ENCODE measurements at places on chromosomes 3 and 15.

DNA sequence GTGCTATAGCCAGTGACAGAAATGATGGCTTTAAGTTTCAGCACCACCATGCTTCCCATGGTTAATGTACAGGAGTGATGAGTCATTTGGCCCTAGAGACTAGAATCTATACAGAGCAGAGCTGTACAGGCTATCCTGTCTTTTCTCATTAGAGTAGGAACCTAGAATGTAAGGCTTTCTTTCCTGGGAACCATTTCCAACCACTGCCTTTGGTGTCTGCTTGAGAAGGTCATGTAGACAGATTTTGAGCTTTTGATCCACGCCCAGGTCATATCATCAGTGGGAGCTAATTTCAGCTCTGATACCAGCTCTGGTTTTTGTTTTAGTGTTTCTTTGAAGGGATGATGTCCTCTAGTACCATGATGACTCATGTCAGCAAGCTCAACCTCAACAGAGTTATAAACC is 543.1 kb downstream of the NTRK3 start:
- no peak for DNase-seq

DNA sequence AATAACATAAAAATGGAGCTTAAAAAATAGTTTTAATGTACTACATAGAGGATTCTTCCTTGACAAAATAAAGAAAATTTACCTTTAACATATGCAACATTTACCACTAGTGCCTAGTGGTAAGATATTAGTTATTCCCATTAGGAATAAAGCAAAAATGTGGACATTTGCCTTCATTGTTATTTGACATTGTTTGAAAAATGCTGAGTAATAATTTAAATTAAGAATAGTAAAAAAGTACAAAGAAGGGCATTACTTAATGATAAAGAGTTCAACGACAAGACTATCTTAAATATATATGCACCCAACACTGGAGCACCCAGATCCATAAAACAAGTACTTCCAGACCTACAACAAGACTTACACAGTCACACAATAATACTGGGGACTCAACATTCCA is 125.7 kb downstream of the POLR2M start:
- no peak for DNase-seq

- no peak for DNase-seq
These were observed 48.4 kb downstream of the SGO1 start for GRCh38 chr3:20137647-20138046.

- no peak for DNase-seq
These were observed 8.1 kb downstream of the COMMD2 start for GRCh38 chr3:149744151-149744550.

DNA sequence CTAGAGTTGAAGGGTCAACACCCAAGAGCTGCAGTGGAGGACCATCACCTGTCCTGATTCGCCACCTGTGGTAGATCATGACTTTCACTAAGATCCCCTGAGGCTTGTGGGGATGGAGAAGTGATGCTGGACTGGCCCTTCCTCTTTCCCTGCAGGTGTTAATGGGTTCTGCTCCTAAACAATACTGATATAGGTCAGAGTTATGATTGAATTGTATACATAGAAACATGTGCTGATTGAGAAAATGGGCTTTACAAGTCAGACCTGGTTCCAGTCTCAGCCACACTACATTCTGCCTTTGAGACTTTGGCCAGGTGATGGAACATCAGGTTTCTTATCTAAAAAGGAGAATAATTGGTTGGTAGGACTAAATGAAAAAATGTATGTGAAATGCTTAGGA is 418.9 kb upstream of the TPRG1 start:
- no peak for DNase-seq

GRCh38 chr3:147797095-147797494 is 387.9 kb downstream of the ZIC1 start:
- DNase-seq: no peak

DNA sequence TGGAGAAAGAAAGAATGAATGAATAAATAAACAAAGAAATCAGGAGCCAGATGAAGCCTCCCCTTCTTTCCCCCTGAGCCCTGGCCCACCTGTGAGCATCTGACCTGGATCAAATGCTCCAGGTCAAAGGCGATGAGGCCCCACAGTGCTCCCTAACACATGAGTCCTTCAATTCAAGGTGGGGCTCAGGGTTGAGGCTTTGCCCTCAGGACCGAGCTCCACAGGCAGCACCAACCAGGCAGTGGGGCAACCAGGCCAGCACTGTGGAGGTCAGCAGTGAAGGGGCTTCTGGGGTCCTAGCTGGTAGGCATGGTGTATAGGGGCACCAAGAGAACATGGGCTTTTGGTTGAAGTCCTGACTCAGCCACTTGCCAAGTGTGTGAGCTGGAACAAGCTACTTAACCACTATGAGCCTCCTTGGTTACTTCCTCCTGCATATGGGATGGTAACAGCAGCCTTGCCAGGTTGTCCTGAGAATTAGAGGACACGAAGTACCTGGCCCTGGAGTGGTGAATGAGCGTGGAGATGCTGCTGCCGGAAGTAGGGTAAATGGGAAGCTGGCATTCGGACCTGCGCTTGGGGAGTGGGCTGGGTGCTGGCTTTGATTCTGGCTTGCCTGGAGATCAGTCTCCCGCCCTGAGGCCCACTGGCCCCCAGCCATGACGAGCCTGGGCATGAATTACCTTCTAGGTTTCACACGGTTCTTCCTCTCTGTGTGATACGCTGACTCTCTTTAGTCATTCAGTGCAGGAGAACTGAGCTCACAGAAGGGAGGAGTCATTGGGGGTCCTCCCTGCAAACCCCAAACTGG is 10.0 kb upstream of the PAQR5 start:
- DNase-seq: no peak

DNA sequence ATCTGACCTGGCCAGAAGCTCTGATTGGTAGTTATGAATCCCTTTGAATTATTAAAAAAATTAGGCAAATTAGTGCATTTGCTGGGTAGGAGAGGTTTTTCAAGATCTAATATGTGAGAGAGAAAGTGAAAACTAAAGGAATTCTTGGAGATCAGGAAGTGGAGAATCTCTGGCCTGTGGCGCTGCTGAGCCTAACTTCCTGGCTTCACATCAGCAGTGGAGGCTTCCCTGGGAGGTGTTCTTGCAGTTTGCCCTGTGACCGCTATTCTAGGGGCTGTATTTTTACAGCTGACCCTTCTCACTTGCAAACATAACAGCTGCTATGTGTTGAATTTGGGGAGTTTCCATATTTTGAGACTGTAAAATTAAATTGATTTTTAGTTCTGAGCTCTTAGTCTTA is 166.4 kb downstream of the ATG7 start:
- DNase-seq: no peak

DNA sequence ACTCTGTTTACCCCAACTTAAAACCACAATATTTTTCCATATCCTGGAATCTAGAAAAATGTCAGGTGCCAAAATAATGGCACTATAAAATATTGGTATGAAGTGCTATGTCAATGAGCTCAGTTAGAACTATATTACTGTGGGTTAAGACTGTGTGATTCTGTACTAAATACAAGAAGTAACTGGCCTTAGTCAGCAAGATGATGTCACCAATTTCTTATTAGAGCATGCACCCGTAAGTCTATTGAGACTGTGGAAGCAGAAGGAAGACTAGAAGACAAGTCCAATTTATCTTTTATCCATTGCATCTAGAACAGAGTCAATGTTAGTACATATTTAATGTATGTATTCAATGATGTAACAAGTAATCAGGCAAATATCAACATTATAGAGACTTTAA is 25.0 kb downstream of the LRRC58 start:
- DNase-seq: no peak

DNA sequence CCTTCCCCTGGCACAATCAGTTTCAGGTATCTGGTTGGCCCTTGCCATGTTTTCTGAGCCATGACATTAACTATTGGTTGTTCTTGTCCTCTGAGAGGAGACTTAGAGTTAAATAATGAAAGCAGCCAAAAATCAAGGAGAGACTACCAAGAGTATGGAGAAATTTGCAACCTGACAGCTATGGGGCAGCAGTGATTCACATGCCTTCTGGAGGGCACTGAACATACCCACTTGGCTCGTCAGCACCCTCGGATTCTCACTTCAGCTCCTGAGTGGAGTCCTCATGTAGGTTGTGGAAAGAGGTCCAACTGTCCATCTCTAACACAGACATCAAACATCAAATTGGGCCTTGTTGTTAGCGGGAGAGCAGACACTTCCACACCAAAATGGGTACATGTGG is 265.6 kb downstream of the EBLN2 start:
- DNase-seq: no peak

DNA sequence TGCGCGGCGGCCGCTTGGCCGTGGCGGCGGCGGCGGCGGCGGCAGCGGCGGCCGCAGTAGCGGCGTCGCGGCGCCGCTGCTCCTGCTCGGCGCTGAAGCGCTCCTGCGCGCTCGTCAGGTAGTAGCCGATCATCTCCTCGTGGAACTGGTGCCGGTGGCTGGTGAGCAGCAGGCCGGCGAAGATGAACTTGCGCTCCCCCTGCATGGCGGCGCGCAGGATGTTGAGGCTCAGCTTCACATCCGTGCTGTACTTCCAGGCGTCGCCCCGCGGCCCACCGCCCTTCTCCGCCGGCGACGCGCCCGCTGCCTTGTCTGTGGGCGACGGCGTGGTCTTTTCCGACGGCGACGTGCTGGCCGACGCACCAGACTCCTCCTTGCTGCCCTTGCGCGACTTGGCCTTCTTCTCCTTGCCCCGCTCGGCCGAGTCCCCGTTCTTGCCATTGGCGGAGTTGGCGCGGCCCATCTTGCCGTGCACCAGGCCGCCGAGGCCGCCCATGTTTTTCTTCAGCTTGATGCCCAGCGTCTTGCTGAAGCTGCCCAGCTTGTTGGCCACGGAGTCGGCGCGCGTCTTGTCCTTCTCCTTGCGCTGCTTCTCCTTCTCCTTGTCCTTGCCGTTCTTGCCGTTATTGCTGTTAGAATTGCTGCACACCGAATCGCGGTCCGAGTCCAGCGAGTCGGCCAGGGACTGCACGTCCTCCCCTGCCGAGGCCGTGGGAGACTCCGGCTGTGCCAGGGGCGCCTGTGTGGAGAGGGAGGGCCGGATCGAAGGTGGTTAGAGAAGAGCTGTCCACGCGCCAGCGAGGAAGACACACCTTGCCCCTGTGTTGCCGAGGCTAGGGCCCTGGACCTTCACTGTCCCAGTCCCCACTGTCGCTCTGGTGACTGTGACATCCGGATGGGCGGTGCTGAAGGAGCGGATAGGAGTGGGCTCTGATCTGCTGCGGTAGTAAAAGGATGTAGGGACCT is 157.6 kb downstream of the KLF13 start:
- no peak for DNase-seq

DNA sequence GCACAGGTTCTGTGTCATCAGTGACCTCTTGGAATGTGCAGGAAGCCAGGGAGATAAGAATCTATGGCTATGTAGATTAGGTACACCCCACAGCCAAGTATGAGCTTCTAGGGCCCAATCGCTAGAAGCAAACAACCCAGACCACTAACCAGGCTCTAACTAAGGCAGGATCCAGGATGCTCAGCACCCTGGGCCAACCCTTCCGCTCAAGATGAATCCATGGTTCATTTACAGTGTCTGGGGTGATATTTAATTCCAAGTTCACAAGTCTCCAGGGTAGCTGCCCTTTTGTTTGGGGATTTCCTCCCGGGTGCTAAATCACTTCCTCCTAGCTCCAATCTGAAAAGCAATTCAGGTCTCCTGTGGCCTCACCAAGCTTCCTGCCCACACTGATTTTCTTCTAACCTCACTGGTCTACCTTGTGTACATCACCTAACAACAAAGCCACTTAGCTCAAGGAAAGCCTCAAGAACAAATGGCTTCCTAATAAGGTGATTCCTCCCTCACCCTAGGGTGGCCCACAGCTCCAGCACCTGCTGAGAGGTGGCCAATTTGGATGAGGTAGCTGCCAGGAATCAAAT is 2.4 kb downstream of the EHD4 start:
- no peak for DNase-seq

GRCh38 chr3:154018100-154018696 is 103.0 kb upstream of the ARHGEF26 start:
- peak; percentile 37 for DNase-seq

- no peak for DNase-seq
These were observed 99.1 kb downstream of the VGLL4 start for GRCh38 chr3:11544412-11545181.

DNA sequence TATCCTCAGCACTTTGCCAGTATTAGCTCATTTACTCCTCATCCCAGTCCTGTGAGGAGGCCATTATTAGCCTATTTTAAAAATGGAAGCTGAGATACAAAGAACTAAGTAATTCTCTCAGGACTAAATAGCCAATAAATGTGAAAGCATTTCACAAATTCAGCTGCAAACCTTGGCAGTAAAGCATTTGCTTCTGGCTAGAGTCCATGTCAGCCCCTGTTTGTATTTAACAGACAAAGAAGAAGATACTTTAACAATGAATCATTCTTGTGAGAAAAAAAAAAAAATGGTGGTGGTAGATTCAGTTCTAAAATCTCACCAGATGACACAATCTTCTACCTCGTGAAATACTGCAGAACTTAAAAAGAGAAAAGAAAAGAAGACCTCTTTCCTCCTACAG is 85.0 kb upstream of the CNTN6 start:
- no peak for DNase-seq

DNA sequence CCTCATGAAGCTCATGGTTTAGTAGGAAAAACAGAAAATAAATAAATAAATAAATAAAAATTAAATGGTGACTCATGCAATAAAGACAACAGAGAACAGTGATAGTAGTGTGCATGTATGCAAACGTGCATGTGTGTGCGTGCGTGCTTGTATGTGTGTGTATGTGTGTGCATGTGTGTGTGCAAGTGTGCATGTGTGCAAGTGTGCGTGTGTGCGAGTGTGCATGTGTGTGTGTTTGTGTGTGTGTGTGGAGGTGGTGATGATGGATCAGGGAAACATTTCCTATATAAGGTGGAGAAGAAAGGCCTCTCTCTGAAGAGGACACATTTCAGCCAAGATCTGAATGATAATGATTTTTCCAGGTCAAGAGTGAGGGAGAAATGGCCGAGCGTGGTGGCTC is 47.2 kb downstream of the CACNA2D3 start:
- no peak for DNase-seq

- DNase-seq: no peak
These were observed 64.7 kb downstream of the OXSM start for GRCh38 chr3:25854635-25855034.

DNA sequence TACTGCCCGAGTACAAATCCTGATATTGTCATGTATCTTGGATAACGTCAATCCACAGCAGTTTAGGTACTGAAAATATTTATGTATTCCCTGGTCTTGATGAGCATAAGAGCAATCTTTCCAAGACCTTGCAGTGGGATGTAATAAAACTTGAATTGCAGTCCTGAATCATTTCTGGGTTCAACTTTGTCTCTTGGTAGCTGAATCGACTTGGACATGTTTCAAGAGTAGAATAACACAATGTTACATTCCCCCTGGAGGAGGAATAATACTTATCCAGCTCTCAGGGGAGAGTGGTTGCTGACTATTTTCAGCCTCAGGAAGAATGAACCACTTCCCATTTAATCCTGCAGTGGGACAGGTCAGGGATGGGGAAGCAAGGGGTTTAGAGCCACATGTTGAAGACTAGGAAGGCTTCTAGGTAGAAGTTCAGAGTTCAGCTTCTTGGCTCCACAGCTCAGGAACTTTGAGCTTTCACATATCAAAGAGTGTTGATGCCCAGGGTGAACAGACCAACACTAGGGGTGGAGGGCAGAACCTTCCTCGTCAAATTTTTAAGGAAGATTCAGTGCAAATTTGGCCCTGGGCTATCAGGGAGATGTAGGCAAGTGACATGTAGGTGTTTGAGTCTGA is 43.4 kb upstream of the GPD1L start:
- DNase-seq: no peak

GRCh38 chr3:189512039-189512438 is 119.2 kb upstream of the TP63 start:
- no peak for DNase-seq

- no peak for DNase-seq
These were observed 695 bp downstream of the METTL6 start for GRCh38 chr3:15426579-15427118.

Measured in neuronal stem cell (in vitro differentiated cells).